Dorsolateral prefrontal cortex (tissue), 122 donors: ENCODE measurements at places on chromosomes 13 and 19. TPM values are rescaled to one million over a fixed set of nuclear protein-coding genes. Genes with fewer than 3 reads are reported as not detected.

ZNF470 gene
- 11.5 TPM for total RNA-seq

IL4I1 gene
- 0.94 TPM for total RNA-seq

PDCD5 gene
- total RNA-seq = 89.4 TPM

DNA sequence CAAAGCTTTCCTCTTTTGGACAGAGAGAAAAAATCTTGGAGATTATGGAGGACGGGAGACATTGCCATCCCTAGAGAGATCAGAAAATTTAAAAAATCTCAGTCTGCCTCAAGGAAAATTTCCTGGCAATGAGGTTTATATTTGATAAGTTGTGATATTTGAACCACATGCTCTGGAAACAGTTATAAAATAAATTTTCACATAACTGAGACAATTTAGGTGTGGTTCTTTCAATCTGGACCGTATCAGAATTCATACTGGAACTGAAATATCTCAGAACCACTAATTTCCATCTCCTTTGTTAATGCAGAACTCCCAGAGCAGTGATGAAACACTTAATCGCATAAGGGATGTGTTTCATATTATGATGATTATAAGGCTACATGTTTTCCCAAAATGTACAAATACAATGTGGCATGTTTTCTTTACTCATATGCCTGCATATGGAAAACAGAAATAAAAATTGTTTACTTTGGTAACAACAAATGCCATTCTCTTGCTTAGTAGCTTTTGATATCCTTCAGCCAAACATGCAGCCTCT, 13.7 kb downstream of the UBE2L5 start:
- DNase-seq = no peak

- DNase-seq = no peak
These were observed 648.3 kb upstream of the ARGLU1 start for GRCh38 chr13:107216046-107216755.

DNA sequence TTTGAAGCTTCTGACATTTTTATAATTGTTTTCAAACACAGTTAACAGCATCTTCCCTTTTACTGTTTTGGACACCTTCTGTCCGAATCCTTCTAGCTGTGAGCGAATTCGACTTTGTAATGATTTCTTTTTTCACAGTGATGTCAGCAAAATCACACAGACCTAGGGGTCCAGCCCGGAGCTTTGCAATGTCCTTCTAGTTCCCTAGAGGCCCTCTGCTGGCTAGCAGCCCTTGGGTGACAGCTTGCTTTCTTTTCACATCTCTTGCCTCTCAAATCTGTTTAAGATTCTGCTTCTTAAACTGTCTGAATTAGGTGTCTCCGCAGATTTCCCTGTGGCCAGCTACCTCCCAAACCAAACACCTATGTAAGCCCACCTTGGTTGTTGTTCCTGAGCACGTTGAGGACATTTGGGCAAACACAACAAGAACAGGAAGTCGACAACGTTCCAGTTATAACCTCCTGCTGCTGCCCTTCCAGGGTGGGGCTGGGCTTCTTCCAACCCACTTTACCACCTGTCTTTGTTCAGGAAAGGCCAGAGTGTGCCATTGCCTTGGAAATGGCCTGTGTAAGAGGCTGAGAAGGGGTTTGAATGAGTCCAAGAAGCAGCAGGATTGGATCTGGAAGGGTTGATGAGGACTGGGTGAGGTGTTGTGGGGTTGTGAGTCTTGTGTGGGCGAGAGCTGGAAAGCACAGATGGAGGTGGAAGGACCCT, 123.1 kb downstream of the ATP8A2 start:
- no peak for DNase-seq

- DNase-seq = no peak
These were observed 158.1 kb downstream of the ZNF486 start for GRCh38 chr19:20325151-20325550.

GRCh38 chr13:98279473-98280175, 102.6 kb upstream of the RNF113B start:
- no peak for DNase-seq

- no peak for DNase-seq
These were observed 128.7 kb downstream of the UQCRFS1 start for GRCh38 chr19:29084266-29084665.

- no peak for DNase-seq
These were observed 62.2 kb downstream of the DNAJC15 start for GRCh38 chr13:43085545-43085944.

DNA sequence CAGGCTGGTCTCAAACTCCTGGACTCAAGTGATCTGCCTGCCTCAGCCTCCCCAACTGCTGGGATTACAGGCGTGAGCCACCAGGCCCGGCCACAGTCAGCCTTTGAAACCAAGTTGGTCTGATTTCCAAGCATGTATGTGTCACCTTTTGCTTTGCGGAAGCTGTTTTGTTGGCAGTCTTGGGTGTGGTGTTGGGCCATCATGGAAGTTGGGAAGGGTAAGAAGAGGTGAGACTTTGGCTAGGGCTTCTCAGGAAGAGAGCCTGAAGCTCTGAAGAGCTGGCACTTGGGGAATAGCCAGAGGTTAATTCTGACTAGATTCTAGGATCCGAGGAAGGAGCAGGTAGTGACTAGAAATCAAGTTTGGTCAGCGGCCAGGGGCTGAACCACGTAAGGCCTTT, 2.8 kb downstream of the RSPH6A start:
- no peak for DNase-seq

DNA sequence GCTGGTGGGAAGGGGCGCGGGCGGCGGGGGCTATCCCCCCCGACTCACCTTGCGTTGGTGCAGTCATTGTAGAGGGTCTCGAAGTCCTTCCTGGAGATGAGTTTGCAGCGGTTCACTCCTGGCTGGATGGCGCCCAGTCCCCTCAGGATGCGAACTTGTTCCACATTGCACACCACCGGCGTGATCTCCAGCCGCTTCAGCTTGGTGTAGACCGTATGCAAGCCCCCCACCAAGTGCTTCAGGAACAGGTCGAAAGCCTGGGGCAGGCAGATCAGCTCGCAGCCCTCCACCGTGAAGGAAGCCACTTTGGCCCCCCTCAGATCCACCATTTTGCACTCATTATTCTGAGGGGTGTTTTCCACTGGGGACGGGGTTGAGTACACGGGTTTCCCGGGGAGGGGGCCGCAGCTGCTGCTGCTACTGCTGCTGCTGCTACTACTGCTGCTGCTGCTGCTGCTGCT, 1.1 kb downstream of the DACH1 start:
- DNase-seq = no peak
